Suppressor macrophage treated with lipopolysaccharide for 4 hours (primary cell): ENCODE measurements at places on chromosomes 7 and 10.
A peak's percentile ranks its signal among the peaks of the same experiment; 100 is the strongest.

DNA sequence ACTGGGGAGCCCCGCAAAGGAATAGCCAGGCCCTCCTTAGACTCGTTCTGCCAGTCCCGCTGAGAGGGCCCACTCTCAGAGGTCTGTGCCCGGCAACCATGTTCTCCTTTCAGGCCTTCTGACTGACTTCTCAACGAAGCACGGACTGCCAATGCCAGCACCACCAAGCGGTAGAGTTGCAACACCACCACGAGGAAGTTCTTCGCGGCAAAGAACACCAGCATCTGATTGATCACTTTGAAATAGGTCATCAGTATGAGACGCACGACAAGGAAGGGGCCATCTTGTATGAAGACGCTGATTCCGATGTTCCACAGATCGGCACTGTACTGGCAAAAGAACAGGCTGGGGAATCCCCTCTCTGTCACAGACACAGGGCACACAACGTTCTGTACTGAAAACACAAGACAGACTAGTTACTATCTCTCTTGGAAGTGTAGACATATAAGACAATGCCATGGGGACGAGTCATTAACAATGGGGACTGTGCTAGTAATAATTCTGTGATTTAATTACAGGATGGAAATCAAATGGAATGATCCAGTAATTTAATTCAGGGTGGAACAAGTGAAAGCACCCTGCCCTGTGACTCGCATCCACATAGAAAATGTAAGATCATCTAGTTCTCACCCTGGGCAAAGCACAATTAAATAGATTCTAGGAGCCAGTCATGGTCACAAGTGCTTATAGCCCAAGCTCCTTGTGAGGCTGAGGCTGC is 42.7 kb downstream of the TMEM26 start:
- DNase-seq, result no peak

GRCh38 chr7:73941836-73942551 is 81.0 kb downstream of the TMEM270 start:
- DNase-seq, result no peak

DNA sequence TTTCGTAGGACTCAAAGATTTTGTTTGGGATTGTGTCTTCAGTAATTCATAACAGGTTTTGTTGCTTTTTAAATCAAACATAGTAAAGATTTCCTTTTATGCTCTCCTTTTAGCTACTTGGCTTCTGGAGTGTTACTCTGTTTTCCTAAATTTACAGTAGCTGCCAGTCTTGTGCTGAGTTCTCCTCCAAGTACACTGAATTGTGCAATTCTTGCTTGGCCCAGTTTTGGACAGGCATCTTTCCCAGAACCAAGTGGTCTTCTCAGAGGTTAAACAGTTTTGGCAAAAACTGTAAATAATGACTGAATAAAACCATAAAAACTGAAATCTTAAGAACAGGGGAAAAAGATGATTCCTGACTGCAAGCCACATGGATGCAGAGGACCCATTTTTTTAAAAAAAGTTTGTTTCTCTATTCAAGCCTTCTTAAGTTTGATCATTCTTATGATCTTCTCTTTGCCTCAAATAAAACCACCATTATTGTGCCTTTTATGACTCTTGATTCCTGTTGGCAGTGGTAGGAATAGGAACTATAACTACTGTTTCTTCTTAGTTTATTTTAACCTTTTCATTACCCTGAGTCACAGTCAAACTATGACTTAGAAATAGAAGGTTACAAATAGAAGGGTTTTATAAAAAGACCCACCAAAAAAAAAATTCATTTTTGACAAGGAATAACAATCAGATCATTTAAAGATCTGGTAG is 88.0 kb downstream of the MDFIC start:
- DNase-seq, result no peak

GRCh38 chr7:50335795-50336754 is 31.6 kb downstream of the IKZF1 start:
- peak; percentile 49 for DNase-seq

DNA sequence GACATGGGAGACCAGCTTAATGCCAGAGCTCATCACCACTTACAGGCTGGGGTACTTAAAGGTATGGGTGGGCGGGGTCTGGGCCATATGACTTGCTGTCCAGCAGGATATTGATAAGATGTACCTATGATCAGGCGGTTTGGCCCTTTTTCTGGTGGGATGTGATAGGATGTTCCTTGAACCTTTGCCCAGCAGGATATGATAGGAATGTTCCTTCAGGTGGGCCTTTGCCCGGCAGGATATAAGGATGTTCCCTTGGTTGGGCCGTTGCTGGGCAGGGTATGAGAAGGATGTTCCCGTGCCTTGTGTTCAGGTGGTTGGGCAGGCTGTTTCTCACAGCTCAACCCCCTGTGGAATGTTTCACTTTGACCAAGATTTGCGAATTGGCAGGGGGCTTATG is 187.2 kb upstream of the CXCL12 start:
- DNase-seq, result no peak

GRCh38 chr10:118057361-118057760 is 10.6 kb upstream of the RAB11FIP2 start:
- no peak for DNase-seq

DNA sequence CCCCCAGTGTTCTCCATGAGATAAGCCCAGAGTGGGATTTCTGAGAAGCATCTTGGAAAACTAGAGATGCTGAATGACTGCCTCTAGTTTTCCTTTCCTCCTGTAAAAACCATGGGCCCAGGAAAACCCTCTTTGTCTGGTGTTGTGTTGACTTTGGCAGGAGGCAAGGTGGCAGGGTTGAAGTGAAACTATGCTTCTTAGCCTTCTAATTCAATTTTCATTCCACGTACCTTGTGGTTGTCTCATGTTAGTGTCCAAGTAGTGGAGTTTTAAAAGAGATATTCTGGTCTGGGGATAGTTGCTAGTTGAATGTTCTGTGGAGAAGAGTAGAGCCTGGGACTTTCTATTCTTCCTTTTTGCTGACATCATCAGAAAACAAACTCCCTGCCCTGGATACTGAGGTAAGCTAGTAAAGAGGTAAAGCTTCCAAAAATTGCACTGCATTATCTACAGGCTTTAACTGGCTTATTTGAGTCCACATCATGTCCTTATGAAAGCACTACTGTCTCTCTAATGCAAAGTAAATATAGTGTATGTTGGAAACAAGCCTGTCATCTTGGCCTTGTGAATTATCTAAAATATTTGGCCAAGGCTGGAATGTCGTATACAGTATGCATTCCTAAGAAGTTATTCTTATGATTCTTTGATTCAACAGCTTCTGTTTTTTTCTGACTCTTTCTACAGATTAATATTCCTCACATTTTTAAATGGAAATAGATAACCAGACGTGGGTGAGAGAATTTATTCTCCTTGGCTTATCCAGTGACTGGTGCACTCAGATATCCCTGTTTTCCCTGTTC is at the start of gene OR2F2:
Gene OR2F2 (plus strand): TSS at position 708 of the 800 bp plus-strand sequence. CDS start 0 bp downstream, at position 708.
- no peak for DNase-seq

DNA sequence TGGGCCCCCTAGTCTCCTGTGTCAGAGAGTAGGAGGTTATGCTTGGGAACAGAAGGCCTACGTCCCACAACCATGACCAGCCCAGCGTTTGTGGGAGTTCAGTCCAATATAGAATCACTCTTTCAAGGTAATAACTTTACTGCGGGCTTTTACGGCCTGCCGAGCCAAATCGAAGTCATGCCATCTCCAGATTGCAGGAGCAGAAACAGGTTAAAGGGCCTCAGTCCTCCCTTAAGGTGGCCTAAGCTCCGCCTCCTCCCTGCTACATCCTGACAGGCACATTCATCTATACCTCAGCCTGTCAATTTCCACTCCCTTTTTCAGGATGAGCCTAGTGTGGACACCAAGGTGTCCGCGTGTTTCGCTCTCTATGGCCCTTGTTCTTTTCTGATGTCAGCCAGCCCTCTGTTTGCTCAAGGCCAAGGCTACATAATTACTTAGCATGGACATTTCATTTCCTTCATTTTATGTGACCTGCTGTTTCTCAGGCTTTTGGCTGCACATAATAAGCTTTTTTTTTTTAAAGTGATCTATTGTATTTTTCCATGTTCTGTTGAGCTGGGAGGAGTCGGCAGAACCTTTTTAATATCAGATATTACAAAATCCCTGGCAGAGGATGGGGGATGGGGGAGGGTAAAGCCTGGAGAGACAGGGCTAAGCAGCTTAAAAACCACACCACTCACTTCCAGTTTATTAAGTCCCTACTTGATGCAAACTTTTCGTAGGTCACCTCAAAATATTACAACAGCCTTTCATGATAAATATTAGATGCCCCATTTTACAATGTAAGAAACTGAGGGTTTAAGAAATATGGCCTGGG is 84.6 kb downstream of the CACNB2 start:
- no peak for DNase-seq

DNA sequence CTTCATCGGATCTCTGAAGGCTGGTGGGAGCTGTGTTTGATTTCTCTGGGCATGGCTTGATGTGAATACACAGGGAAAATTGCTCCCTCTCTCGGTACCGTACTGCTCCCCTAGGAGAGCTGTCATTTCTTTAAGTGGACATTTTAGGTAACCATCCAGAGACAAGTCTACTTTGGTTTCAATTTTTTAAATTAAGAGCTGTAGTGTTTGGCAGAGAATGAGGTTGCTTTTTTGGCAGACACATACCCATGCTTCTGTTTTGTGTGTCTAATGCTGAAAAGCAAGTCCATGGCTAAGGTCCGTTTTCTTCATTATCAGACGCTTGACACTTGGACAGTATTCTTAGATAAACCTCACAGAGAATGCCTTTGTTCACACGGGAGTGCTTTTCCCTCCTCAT is 61.3 kb upstream of the TRIL start:
- no peak for DNase-seq

DNA sequence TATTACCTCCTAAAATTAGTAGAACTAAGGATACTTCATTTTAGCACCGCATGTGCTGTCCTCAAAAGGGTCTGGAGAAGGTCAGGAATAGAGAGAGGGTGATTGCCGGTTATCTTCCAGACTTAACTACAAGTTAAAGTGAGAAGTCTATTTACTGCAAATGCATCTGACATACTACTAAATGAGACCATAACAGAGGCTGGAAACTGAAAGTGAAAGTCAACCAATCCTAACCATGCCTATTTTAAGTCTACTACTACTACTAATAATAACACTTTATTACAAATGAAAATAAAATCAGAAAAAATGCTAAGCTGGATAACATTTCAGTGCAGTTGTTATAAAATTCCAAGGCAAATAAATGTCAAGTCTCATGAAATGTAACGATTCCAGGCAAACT is 244.7 kb downstream of the KIF20B start:
- peak; percentile 16 for DNase-seq

- DNase-seq, result no peak
These were observed 138.5 kb downstream of the SEMA3A start for GRCh38 chr7:84055904-84056605.

- peak; percentile 68 for DNase-seq
These were observed 180.5 kb upstream of the PRSS58 start for GRCh38 chr7:142438235-142438922.

DNA sequence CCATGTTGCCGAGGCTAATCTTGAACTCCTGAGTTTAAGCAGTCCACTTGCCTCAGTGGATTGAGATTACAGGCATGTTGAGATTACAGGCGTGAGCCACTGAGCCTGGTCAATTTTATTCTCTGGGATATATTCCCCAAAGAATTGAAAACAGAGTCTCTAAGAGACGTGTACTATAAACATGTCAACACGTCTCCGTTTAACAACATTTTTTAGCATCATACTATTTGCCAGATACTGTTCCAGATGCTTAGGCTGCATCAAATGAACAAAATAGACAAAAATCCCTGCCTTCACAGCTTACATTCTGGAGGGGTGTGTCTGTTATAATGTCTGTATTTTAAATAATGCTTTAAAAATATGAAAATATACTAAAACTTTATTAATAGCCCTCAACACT is 54.1 kb upstream of the PRKG1 start:
- no peak for DNase-seq

GRCh38 chr10:104245066-104245632 is 9.5 kb upstream of the GSTO1 start:
- no peak for DNase-seq

DNA sequence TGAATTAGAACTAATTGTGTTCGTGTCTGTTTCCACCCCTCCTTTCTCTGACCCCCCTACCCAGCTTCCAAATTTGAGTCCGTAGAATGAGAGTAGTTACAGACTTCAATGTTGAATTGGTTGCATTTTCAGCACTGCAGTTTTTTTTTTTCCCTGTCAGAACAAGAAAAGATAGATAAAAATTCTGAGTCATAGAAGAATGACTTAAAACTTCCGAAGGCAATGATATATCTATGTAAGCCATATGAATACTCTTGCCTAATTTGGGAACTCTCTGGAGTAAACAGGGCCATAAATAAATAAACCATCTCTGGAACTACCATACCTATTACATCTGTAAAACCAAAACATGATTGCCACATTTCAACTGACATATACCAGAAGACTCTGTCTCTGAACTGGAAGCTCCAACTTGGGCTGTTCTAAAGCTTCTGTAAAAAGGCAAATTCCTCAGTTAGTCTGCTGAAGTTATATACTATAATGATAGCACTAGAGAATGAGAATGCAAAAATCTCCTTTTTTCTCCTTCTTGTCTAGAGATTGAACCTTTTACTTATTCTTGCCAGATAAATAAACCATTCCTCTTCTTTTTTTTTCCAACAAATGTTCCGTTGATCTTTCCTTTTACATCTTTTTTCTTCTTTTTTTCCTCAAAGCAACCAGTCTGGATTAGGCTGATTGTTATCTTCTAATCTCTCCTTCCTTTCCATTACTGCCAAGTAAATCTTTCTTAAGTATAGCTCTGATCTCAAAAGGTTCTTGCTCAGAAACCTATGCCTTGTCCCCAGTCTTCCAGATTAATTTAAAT is 23.5 kb downstream of the VCL start:
- peak; percentile 62 for DNase-seq

GRCh38 chr10:75038335-75038734 is 73.1 kb upstream of the SAMD8 start:
- DNase-seq, result no peak

GRCh38 chr7:131931370-131931769 is 374.9 kb upstream of the PODXL start:
- no peak for DNase-seq

DNA sequence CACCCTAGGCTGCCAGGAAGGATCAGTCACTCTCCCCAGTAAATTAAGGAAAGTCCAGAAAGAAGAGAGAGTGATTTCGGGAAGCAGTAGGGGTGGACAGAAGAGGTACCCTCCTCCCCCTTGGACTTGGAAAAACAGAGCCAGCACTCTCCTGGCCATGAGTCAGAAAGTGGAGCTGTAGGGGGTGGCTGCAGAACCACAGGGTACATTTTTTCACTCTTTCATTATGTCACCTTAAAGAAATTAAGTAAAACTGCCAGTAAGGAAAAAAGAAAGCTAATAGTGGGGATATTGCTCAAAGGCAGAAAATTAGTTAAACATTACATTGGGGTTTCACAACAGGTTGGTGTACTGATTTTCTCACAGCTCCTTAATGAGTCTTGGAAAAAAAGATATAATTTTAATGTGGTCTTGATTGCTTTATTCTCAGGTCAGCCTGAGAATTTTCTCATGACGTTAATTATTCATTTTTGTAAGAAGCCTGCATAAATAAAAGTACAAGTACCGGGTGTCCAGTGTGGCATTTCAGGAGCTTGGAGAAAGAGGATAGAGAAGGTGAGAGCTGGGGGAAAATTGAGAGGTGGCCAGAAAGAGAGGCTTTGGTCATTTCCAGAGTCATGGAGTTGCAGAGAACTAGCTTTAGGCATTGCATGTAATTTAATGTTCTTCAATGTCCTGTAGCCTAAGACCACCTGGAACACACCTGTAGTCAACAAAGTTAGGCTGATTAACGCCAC is 23.2 kb upstream of the AOAH start:
- peak; percentile 80 for DNase-seq

- no peak for DNase-seq
These were observed 12.1 kb downstream of the KCNH2 start for GRCh38 chr7:150966002-150966401.
